RWPE2 (cell line): ENCODE measurements at places on chromosomes 7 and 10.

DNA sequence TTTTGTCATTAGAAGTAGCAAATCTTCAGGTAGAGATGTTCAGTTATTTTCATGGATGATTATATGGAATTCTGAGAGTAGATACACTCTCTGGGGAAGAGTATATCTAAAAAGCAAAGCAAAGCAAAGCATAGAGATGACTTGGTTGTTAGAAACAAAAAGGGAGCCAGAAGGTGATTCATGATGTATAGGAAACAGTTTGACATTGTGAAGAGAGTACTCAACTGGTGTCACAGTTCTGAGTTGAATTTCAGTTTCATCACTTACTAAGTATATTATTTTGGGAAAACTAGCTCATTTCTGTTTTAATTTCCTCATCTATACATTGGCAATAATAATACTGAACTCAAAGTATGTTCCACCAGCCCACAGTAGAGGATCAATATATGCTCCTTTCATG lies 86.8 kb downstream of the SEMA3C start:
- no peak for DNase-seq

GRCh38 chr10:127279334-127279774 lies 83.0 kb upstream of the INSYN2A start:
- DNase-seq: no peak

- no peak for DNase-seq
These were observed 13.9 kb downstream of the TET1 start for GRCh38 chr10:68574051-68574450.

- DNase-seq: no peak
These were observed 31.1 kb upstream of the PLEKHS1 start for GRCh38 chr10:113720386-113720785.

DNA sequence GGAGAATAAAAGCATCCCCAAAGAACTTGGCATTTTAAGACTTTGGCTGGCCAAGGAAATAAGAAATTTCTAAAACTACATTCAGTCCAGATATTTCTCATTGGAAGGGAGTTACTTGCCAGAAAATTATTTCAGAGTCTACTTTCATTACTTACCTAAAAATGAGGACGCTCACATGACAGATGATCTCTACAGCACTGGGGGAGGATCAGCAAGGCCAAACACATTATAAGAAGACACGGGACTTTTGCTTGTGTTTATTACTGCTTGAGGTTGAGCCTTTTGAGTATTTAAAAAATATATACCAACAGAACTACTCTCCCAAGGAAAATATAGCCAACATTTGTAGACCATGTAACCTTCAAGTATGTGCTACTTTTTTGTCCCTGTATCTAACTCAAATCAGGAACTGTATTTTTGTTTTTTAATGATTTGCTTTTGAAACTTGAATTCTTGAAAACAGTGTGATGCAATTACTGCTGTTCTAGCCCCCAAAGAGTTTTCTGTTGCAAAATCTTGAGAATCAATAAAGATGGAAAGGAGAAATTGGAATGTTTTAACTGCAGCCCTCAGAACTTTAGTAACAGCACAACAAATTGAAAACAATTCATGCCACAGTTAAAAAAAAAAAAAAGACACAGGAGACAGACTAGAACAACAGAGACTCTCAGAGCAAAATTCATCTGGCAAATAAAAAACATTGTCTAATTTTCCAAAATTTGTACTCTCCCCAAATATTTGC lies 128.1 kb downstream of the ZNF438 start:
- no peak for DNase-seq

DNA sequence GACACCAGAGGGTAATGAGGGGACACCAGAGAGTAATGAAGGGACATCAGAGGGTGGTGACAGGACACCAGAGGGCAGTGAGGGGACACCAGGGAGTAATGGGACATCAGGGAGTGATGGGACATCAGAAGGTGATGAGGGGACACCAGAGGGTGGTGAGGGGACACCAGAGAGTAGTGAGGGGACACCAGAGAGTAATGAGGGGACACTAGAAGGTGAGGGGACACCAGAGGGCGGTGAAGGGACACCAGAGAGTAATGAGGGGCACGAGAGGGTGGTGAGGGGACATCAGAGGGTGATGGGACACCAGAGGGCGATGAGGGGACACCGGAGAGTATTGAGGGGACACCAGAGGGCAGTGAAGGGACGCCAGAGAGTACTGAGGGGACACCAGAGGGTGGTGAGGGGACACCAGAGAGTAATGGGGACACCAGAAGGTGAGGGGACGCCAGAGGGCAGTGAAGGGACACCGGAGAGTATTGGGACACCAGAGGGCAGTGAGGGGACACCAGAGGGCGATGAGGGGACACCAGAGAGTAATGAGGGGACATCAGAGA lies 10.6 kb downstream of the NACAD start:
- DNase-seq: no peak

GRCh38 chr10:48845512-48845911 lies 94.1 kb downstream of the LRRC18 start:
- DNase-seq: no peak

DNA sequence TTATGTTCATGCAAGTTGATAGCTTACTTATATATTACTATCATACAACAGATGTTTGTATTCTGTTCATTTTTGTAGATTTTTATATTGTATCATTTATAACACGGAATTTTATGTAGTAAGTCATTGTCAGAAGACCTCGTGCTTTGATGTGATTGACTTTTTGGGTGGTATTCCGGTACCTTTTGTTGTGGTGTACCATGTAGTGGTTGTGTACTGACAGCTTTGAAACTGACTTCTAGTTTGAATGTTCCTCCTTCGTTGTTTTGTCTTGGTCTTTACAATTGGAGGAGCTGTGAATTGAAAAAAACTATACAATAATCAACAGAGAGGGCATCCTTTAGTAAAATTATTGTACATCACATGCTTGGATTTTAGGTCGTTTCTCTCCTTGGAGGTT lies 61.5 kb downstream of the WAC start:
- DNase-seq: no peak
